Caco-2 (cell line): ENCODE measurements at places on chromosomes 3 and 15.

DNA sequence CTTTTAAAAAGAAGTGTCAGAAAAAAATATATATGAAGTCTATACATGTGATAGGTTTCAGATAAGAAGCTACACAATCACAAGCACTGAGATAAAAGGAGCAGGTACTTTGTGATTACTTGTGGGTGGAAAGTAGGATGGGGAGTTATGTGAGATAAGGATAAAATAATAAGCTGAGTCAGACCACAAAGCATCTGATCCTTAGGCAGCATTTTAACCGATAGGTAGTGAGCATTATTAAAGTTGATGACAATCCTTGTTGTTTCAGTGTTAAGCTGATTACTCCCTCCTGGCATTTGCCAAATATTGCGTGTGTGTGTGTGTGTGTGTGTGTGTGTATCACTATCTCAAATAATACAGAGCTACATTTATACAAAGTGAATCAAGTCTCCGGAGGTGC, 483.1 kb downstream of the NAALADL2 start:
- no peaks in the 10 kb centered on the region for H3K36me3 ChIP-seq
- no peaks in the 10 kb centered on the region for H3K27me3 ChIP-seq
- no peaks in the 10 kb centered on the region for H3K4me1 ChIP-seq

- H3K4me1 ChIP-seq, result no peaks in the 10 kb centered on the region
- H3K36me3 ChIP-seq, result no peaks in the 10 kb centered on the region
- no peak overlapping the region for H3K4me3 ChIP-seq
- DNase-seq, result no peak
- H3K27me3 ChIP-seq, result no peaks in the 10 kb centered on the region
Measured at GRCh38 chr3:29099296-29099695, 181.6 kb upstream of the RBMS3 start.

DNA sequence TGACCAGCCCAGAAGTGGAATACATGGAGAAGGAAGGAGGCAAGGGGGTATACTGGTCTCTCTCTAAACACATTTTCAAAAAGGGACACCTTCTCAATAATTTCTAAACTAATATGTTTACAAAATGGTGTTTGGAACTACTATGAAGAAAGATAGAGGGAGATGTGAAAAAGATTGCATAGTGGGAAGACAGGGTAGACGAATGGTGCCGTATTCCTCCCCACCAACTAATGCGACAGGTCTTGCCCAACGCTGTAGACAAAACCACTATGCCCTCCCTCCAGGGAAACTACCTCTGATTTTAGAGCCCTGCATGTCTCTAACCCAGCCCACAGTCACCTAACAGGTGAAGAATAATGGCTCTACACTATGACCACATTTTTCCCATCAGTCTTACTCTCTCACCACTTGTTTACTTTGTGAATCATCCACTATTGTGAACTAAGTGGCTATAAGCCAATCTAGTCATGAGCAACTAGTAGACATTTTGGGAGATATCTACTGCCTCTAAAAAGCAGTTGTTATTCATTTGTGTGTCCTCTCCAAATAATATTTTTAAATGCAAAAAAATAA, 108.2 kb upstream of the UBE2E2 start:
- H3K27me3 ChIP-seq, result no peaks in the 10 kb centered on the region
- H3K4me1 ChIP-seq, result no peaks in the 10 kb centered on the region
- no peak overlapping the region for H3K4me3 ChIP-seq
- no peak for DNase-seq
- H3K36me3 ChIP-seq, result no peaks in the 10 kb centered on the region

DNA sequence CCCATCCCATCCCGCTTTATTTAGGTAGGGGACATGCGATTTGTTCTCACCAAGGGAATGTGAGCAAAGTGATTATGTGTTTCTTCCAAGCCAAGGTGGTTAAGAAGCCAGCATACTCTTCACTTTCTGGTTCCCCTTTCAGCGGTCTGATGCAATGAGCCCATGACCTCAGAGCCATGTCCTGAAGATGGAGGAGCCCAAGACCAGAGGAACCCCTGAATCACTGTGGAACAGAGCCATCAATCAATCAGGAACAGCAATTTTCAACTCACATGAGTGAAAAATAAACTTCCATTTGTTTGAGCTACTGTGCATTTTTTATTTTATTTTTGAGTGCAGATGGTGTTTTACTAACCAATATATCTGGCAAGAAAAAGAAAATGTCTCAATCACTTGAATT, 10.8 kb downstream of the THRB start:
- H3K27ac ChIP-seq, result no peak overlapping the region
- H3K4me3 ChIP-seq, result no peak overlapping the region
- peaks cover 20% of the 10 kb centered on the region for H3K4me1 ChIP-seq
- DNase-seq, result no peak
- no peaks in the 10 kb centered on the region; the same call in 1 of the 2 replicates for H3K36me3 ChIP-seq

- H3K4me1 ChIP-seq, result 0 out of 2 replicates have a peak, but pooled peaks cover 3% of the 10 kb centered on the region
- no peak for DNase-seq
- H3K4me3 ChIP-seq, result no peak overlapping the region
Measured at GRCh38 chr3:182622241-182622545, 171.1 kb upstream of the ATP11B start.

DNA sequence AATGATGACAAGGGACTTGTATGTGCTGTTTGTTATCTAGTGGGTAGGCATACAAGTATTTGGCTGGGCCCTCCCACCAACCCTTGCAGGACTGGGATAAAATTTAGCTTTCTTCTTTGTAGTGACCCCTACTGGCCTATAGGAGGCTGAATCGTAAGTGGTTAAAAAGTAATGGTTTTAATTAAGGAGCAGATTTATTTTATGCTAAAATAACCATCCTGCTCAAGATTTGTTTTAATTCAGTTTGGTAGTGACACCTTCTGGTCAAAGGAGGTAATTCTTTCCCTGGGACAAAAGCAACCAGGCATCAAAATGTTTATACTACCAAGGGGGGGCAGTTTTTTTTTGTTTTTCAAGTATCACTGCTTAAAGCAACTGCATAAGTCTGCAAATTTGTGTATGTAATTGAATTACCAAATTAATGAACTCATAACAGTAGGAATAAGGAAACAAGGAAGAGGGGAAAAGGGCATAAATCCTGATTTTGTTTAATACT, 70.7 kb downstream of the TOP2B start:
- H3K27me3 ChIP-seq, result no peaks in the 10 kb centered on the region
- no peak overlapping the region for H3K4me3 ChIP-seq
- H3K4me1 ChIP-seq, result peaks cover 8% of the 10 kb centered on the region; the same call in 1 of the 2 replicates
- no peaks in the 10 kb centered on the region; the same call in 1 of the 2 replicates for H3K36me3 ChIP-seq

DNA sequence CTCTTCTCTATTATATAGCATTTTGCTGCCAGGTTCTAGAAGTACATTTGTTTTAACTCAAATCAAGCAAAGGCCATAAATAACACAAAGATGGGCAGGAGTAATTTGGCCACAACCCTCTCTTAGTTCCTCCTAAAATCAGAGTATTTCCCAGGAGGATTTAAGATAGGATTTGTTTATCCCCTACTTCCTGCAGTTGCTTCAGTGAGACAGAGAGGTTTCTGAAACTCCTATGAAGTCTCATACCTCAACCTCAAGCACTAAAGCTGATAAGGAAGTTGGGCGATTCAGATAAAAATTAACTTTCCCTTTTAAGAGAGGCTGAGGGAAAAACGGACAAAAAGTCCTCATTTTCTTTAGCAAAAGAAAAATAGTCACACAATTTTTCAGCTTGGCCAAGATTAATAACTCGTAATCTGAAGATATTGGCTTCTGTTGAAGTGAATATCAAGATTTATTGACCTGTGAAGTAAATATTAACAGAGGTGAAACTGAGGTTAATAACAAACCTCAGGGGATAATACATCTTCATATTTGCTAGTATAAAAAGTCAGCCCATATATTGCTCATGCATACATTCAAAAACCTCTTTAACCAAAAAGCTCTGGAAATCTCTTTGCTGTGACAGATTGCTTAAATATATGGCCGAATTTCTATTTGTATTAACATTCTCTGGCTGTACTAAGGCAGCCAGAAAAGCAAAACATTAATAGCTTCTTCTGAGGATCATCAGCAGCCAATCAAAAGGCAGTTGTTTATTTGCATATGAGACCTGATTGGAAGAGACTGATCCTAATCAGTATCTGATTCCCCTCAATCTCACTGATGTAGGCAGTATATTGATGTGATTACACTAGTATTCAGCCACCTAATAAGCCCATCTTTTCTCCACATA, 90.6 kb upstream of the GADL1 start:
- H3K4me1 ChIP-seq, result peaks cover 30% of the 10 kb centered on the region
- H3K4me3 ChIP-seq, result no peak overlapping the region
- no peak overlapping the region for H3K27ac ChIP-seq
- DNase-seq, result no peak
- H3K36me3 ChIP-seq, result no peaks in the 10 kb centered on the region

GRCh38 chr3:197003461-197004385, 25.9 kb downstream of the MELTF start:
- H3K36me3 ChIP-seq, result no peaks in the 10 kb centered on the region
- peaks cover 26% of the 10 kb centered on the region for H3K4me1 ChIP-seq
- peak overlapping the region; percentile 82 for H3K4me3 ChIP-seq
- H3K27ac ChIP-seq, result peak overlapping the region; percentile 86
- DNase-seq, result peak; percentile 43

GRCh38 chr15:65985387-65985786, 116.1 kb downstream of the RAB11A start:
- no peaks in the 10 kb centered on the region for H3K4me1 ChIP-seq
- no peak overlapping the region for H3K27ac ChIP-seq
- H3K4me3 ChIP-seq, result no peak overlapping the region
- no peaks in the 10 kb centered on the region; the same call in 1 of the 2 replicates for H3K27me3 ChIP-seq

DNA sequence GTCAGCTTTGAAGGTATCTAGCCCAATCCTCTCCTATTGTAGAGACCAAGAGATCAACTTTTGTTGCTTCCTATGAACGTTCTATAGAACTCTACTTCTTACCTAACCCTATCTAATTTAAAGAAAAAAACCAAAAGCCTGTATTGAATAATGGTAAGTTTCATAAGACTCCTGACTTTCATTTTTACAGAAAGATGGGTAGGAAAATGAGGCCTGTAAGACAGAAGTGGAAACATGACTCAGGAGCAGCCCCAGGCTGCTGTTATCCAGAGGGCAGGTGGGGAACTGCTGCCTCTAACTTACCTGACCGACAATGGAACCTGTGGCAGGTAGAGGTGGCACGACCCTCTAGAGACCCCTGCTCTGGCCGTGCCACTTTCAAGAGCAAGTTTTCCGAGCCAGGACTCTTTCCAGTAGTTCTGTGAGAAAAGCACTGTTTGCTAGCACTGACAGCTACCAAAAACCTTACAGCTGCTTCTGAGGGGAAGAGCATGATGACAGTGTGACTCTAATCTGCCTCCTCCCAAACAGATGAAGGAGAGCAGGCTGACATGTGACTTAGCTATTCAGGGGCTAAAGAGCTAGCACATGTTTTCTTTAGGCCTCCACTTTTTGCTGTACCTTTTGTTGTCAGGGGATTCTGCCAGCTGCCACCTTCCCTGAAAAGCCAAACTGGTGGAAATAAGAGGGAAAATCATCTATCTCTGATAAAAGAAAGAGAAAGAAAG, 17.5 kb downstream of the POPDC2 start:
- H3K27me3 ChIP-seq, result no peaks in the 10 kb centered on the region
- H3K4me1 ChIP-seq, result peaks cover 8% of the 10 kb centered on the region; the same call in 1 of the 2 replicates
- H3K27ac ChIP-seq, result no peak overlapping the region
- no peak overlapping the region for H3K4me3 ChIP-seq
- no peak for DNase-seq
- no peaks in the 10 kb centered on the region for H3K36me3 ChIP-seq

- H3K4me1 ChIP-seq, result no peaks in the 10 kb centered on the region
- H3K27ac ChIP-seq, result no peak overlapping the region
- no peaks in the 10 kb centered on the region for H3K36me3 ChIP-seq
- no peak for DNase-seq
Measured at GRCh38 chr3:123353850-123354233, 95.0 kb downstream of the ADCY5 start.

GRCh38 chr15:41713047-41713446, 52.8 kb downstream of the MGA start:
- no peak for DNase-seq
- H3K27me3 ChIP-seq, result no peaks in the 10 kb centered on the region
- no peak overlapping the region for H3K27ac ChIP-seq
- H3K36me3 ChIP-seq, result peaks cover 3% of the 10 kb centered on the region; the same call in 1 of the 2 replicates
- H3K4me3 ChIP-seq, result no peak overlapping the region

- no peaks in the 10 kb centered on the region for H3K36me3 ChIP-seq
- H3K4me3 ChIP-seq, result no peak overlapping the region
Measured at GRCh38 chr3:152328841-152329240, 60.1 kb downstream of the MBNL1 start.

DNA sequence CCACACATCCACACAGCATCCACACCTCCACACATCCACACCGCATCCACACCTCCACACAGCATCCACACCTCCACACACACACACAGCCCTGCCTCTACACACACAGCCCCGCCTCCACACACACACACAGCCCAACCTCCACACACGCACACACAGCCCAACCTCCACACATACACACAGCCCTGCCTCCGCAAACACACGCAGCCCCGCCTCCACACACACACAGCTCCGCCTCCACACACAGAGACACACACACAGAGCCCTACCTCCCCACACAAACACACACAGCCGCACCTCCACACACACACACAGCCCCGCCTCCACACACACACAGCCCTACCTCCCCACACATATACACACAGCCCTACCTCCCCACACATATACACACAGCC, 4.7 kb downstream of the MESP1 start:
- DNase-seq, result no peak
- no peak overlapping the region for H3K27ac ChIP-seq
- H3K4me1 ChIP-seq, result peaks cover 2% of the 10 kb centered on the region; the same call in 1 of the 2 replicates
- no peaks in the 10 kb centered on the region for H3K36me3 ChIP-seq

GRCh38 chr3:14261229-14261628, 82.6 kb downstream of the LSM3 start:
- H3K36me3 ChIP-seq, result no peaks in the 10 kb centered on the region
- no peak overlapping the region for H3K27ac ChIP-seq
- no peaks in the 10 kb centered on the region for H3K27me3 ChIP-seq

- H3K27me3 ChIP-seq, result no peaks in the 10 kb centered on the region
- H3K4me1 ChIP-seq, result no peaks in the 10 kb centered on the region
- H3K27ac ChIP-seq, result no peak overlapping the region
- no peak for DNase-seq
- H3K36me3 ChIP-seq, result no peaks in the 10 kb centered on the region
Measured at GRCh38 chr15:81466741-81467140, 92.7 kb upstream of the TMC3 start.

GRCh38 chr3:50164984-50165909, 10.1 kb downstream of the SEMA3F start:
- no peaks in the 10 kb centered on the region for H3K27me3 ChIP-seq
- no peak for DNase-seq
- no peaks in the 10 kb centered on the region; the same call in 1 of the 2 replicates for H3K36me3 ChIP-seq
- peaks cover 25% of the 10 kb centered on the region for H3K4me1 ChIP-seq

- H3K4me3 ChIP-seq, result no peak overlapping the region
- H3K27ac ChIP-seq, result no peak overlapping the region
- no peak for DNase-seq
- H3K27me3 ChIP-seq, result no peaks in the 10 kb centered on the region
- no peaks in the 10 kb centered on the region for H3K36me3 ChIP-seq
- H3K4me1 ChIP-seq, result no peaks in the 10 kb centered on the region
Measured at GRCh38 chr3:192434186-192434585, 293.2 kb downstream of the FGF12 start.
